ENCODE measurements at places on chromosomes 2 and 18. TPM values are rescaled to one million over a fixed set of nuclear protein-coding genes. Genes with fewer than 3 reads are reported as not detected.

DNA sequence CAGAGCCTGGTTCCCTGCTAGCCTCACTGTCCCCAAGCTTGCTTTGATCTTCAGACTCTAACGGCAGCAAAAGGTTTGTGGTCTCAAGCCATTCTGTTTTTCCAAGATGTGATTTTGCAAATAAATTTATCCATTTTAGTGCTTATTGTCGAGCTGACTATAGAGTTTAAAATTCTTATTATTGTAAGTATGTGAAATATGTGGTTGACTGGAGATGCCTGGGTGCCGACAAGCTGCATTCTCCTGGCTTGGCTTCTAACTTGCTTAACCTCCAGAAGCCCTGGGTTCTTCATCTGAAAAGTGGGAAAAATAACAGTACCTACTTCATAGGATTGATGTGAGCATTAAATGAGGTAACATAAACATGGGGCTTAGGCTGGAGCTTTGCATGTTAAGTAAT, 9.9 kb upstream of the EDAR start:
- DNase-seq: no peak

GRCh38 chr2:148865512-148865911, 9.5 kb upstream of the KIF5C start:
- no peak for DNase-seq

The ZAP70 gene
- total RNA-seq: not detected

The RAB6C gene
- not detected for total RNA-seq

DNA sequence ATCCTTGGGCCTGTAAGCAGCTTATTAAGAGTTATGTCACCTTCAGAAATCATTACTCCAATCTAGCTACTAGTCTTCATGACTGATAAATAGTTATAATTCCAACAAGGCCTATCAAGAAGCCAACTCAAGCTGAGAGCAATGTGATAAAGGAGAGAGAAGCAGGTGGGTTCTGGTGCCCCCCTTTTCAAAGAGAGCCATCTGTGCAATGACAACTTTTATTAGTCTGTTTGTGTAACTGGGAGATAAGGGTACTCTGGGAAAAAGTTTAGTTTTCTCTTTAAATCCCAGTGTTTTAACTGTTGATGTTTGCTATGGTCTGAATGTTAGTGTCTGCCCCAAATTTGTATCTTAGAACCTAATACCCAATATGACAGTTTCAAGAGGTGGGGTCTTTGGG, 60.6 kb downstream of the CCDC93 start:
- DNase-seq: no peak

- no peak for DNase-seq
Observed at GRCh38 chr2:20012282-20013125, at the start of gene MATN3. TSS of gene MATN3 (minus strand) at chr2:20012668. CDS start at chr2:20012631, 37 bp downstream.

GRCh38 chr2:43251171-43251731, 24.8 kb upstream of the ZFP36L2 start:
- peak; percentile 85 for DNase-seq

The KATNAL2 gene
- 0.95 TPM for total RNA-seq

GRCh38 chr2:10992023-10992791, 80.5 kb downstream of the KCNF1 start:
- no peak for DNase-seq

GRCh38 chr2:24850944-24851343, 57.7 kb downstream of the CENPO start:
- no peak for DNase-seq

GRCh38 chr18:64090876-64091275, 58.0 kb downstream of the LINC00305 start:
- no peak for DNase-seq

The CXCR2 gene
- 0.31 TPM for total RNA-seq

DNA sequence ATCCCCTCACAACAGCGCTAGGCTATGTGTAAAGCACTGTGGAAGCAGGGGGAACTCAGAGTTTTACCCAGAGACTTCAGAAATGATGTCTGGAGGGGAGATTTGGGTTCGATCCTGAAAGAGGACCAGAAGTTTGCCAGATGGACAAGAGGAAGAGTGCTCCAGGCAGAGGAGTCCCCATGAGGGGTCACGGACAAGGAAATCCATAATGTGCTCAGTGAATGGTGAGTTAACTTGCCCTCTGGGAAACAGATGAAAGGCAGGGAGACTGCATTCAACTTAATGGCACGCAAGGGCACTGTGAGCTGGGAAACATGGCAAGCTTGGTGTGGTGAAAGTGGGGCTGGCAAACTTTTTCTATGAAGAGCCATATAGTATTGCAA, 6.0 kb upstream of the ASAP2 start:
- no peak for DNase-seq

The DSG4 gene
- total RNA-seq: 0.04 TPM

The IL36A gene
- total RNA-seq: not detected

The BOK gene
- 36.9 TPM for total RNA-seq

The ARHGAP15 gene
- total RNA-seq: not detected

GRCh38 chr2:8684878-8685696, 3.2 kb downstream of the ID2 start:
- DNase-seq: no peak

The CNTNAP5 gene
- total RNA-seq: not detected

The CPS1 gene
- 19.2 TPM for total RNA-seq

GRCh38 chr18:37742436-37742835, 176.8 kb upstream of the CELF4 start:
- no peak for DNase-seq

- peak; percentile 51 for DNase-seq
Observed at GRCh38 chr18:59783138-59783537, 85.9 kb upstream of the CCBE1 start.

DNA sequence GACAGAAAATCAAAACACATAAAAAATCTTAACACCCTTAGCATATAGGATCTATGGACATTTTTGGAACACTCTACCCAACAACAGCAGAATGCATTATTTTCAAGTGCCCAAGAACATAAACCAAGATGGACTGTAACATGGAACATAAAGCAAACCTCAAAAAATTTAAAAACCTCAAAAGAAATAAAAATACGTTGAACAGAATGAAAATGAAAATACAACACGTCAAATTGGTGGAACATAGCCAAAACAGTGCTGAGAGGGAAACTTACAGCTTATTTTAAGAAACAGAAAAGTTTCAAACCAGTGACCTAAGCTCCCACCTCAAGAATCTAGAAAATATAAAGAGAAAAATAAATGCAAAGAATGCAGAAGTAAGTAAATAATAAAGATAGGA, 58.3 kb upstream of the BCL2L11 start:
- no peak for DNase-seq

DNA sequence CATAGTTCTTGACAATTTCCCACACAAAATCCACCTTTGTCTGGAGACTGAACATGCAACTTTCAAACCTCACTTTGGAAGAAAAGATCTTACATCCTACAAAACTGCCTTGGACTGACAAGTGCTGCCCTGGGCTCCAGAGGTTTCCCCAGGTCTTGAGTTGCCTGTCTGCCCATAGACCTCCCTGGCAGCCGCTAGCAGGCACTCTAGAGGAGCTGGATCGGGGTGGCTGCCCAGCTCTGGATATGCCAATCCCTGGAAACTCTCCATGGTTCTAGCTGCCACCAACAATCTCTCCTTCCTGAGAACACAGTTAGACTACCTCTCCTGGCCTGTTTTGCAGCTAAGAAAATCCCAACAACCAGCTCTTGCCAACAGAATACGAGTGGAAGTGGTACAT, 3.4 kb upstream of the ITGB6 start:
- DNase-seq: no peak

The COBLL1 gene
- total RNA-seq: 20.0 TPM

GRCh38 chr18:9380621-9381395, 46.2 kb downstream of the TWSG1 start:
- no peak for DNase-seq

- DNase-seq: no peak
Observed at GRCh38 chr2:109188898-109189297, 59.9 kb downstream of the SH3RF3 start.

The CD302 gene
- total RNA-seq: 1.3 TPM

DNA sequence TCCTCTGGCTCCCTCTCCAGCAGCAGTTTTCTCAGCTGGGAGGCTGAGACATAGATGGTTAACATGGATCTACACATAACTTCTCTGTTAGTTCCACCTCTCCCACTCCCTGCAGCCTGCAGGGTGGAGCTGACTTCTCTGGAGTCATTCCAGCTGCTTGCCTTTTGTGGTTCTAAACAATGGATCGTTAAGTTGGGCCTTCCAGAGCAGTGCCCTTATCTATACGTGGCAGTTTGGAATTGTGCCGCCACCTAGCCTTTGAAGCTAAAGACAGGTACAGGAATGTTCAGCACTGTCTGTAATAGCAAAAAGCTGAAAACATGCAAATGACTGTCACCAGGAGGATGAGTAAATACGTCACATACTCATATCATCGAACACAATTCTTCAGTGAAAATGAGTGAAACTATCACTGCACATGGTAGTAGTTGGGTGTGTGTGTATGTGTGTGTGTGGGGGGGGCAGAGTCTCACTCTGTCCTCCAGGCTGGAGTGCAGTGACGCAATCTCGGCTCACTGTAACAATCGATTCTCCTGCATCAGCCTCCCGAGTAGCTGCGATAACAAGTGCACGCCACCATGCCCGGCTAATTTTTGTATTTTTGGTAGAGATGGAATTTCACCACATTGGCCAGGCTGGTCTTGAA, 50.3 kb downstream of the SH2D6 start:
- DNase-seq: peak; percentile 34

DNA sequence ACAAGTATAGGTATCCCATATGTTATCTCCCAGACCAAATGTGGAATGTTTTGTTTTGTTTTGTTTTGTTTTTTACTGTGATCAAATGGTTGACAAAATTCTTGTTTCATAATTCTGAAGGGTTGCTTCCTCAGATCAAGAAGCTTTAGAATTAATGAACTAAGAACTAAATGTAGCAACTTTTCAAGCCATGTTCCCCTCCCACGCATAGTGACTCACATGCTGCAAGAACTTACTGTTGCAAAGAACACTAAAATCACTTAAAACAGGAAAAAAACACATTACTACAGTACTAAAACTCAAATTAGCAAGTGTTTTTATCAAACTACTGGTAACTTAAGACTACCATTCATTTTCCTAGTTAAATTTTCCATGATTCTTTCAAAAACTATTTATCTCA, 30.6 kb downstream of the HNRNPLL start:
- no peak for DNase-seq

DNA sequence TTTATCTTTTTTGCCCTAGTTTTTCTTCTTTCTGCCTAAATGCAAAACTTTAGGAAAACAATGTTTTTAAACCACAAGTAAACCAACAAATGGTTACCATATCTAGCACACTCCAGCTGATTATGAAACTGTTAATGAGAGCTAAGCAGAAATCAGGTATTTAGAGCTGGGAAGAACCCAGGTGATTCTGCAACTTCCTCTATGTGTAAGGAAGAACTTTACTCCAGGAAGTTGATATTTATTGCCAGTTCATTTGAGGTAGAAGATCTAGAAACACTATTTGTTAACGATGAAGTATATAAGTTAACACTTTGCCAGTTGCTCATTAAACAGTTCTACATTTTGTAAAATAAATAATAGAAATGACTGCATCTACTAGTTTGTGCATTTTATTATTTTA, 409.7 kb downstream of the XIRP2 start:
- no peak for DNase-seq

GRCh38 chr2:113376913-113377445, 60.5 kb upstream of the ZNG1B start:
- DNase-seq: no peak

DNA sequence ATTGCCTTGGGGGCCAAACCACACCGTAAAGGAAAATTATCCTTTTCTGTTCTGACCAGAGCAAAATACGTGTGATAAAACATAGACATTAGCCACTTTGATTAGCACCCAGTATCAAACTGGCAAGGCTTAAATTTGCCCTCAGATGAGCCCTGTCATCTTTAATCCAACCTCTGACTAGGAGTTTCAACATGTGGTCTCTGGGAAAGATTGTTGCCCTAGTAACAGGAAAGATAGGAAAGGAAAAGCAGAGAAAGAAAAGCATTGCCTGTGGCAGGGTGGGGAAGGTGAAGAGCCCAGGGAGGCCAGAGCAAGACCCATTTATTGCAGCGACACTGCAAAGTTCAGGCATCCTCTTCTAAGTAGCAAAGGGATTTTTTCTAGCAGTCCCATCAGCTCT, 181.5 kb upstream of the SCN7A start:
- DNase-seq: no peak

The GALNT5 gene
- 10.2 TPM for total RNA-seq

DNA sequence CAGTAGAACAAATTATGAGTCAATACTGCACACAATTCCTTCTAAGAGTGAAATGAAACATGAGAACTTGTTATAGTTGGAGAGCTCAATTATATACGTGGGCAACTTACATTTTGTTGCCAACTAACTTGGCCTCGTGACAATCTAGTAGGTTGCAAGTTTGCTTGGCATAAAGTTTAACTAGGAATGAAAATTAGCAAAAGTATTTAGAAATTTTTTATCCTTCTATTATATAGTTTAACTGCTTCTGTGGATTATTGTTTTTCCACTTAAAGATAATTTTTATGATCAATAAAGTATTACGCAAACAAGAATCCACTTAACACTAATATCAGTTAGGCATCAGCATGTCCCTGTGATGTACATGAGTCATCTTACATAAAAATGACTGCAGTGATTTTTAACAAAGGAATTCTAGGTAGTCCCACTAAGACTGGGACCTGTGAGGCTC, 41.1 kb downstream of the FAM124B start:
- no peak for DNase-seq

GRCh38 chr2:11080253-11081115, 74.8 kb upstream of the SLC66A3 start:
- no peak for DNase-seq

- DNase-seq: no peak
Observed at GRCh38 chr2:174341293-174341994, 6.7 kb downstream of the SP9 start.

- no peak for DNase-seq
Observed at GRCh38 chr2:71748227-71748626, 294.9 kb downstream of the DYSF start.

DNA sequence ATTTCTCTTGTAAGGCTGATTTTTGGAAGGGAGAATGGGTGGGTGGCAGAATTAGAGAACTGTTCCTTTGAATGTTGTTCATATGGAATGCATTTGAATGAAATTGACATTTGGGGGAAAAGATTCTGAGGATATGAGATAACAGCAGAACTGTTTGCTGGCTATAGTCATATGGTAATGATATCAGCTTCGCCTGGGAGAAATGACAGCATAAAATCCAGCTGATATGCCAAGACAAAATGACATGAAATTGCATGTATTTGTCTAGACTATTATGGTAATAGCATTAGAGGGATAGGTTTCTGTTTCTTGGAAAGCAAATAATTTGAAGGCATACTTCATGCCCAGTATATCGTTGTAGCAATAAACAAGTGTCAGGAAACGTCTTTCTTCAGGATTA, 150.8 kb upstream of the SPATS2L start:
- DNase-seq: no peak

The NOSTRIN gene
- not detected for total RNA-seq

- no peak for DNase-seq
Observed at GRCh38 chr2:238717084-238717483, 130.8 kb upstream of the TWIST2 start.

- no peak for DNase-seq
Observed at GRCh38 chr2:170503563-170503962, 211.6 kb upstream of the SP5 start.
